ENCODE measurements at places on chromosomes 7 and 10.

DNA sequence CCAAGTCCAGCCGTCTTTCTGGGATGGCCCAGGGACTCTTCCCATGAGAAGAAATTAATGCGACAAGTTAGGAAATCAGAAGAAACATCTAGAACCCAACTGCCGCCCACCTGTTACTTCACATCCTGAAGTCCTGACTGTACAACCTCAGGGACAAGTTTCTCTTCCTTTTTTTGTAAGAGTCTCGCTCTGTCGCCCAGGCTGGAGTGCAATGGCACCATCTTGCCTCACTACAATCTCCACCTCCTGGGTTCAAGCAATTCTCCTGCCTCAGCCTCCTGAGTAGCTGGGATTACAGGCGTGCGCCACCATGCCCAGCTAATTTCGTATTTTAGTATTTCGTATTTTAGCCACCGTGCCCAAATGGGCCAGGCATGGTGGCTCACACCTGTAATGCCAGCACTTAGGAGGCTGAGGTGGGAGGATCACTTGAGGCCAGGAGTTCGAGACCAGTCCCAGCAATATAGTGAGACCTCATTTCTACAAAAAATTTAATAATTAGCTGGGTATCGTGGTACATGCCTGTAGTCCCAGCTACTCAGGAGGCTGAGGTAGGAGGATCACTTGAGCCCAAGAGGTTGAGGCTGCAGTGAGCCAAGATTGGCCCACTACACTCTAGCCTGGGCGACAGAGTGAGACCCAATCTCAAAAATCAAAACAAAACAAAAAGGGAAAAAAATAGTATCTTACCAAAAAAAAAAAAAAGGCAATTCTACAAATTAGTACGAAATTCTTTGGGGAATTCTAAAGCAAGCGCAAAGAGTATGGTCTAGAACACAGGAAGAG lies 20.8 kb downstream of the LAT2 start:
- DNase-seq, result no peak

DNA sequence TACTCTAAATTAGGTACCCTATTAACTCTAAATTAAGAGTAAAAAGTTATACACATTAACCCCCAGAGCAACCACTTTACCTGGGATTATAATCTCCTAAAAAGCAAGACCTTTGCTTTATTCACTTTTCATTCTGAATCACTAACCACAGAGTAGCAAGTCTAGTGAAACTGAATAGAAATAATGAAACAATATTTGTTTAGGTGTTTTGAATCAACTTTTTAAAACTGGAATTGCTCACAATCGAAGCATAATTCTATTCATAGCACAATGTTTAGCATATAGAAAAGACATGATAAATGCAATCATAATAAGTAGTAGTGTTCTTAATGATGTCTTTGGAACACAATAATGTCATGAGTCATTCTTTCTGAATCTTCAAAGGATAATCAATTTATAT lies 37.0 kb upstream of the CASD1 start:
- DNase-seq, result no peak

DNA sequence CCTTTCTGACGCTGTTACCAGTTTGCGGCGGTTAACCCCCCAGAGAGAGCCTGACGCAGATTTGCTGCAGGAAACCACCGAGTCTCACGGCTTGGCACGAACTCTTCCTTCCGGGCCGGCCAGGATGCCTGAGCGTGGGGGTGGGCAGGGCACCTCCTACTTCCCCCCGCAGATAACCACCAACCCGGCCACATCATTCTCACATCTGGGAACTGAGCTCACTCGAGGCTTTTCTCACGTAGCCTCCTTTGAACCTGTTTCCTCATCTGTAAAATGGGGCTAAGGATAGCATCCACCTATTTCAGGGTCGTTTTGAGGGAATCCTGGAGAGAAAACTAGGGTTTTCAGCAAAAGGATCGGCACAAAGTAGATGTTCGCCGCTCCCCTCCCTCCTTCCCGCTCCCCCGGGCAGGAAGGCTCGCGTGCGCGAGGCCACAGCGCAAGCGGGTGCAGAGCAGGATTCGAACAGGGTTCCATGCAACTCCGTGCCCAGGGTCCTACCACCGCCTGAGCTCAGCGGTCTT lies 23.6 kb downstream of the DDIT4 start:
- DNase-seq, result peak; percentile 95

- DNase-seq, result no peak
Measured at GRCh38 chr10:114911052-114911711, 26.8 kb upstream of the TRUB1 start.

GRCh38 chr7:91565499-91566401 lies 301.5 kb downstream of the FZD1 start:
- DNase-seq, result no peak

- no peak for DNase-seq
Measured at GRCh38 chr7:38054199-38054598, 123.8 kb upstream of the STARD3NL start.

- DNase-seq, result no peak
Measured at GRCh38 chr10:44908066-44908749, 2.9 kb upstream of the TMEM72 start.

- DNase-seq, result peak; percentile 36
Measured at GRCh38 chr7:362402-363096, 72.6 kb downstream of the FOXL3 start.

- DNase-seq, result no peak
Measured at GRCh38 chr10:18005781-18006456, 54.2 kb downstream of the SLC39A12 start.

Measured in activated T-cell treated with anti-CD3 and anti-CD28 coated beads for 24 hours (primary cell).